ENCODE measurements at places on chromosomes 7 and 10. TPM values are rescaled to one million over a fixed set of nuclear protein-coding genes. Genes with fewer than 3 reads are reported as not detected.

GNG11 gene
- 37.4 TPM for total RNA-seq

FZD8 gene
- 4.9 TPM for total RNA-seq

GPR26 gene
- total RNA-seq: not detected

LLCFC1 gene
- not detected for total RNA-seq

SLC37A3 gene
- total RNA-seq: 29.6 TPM

KIAA1217 gene
- 2.5 TPM for total RNA-seq

SORCS1 gene
- total RNA-seq: not detected

NPY gene
- total RNA-seq: not detected

ANKMY2 gene
- 14.4 TPM for total RNA-seq

CCDC172 gene
- not detected for total RNA-seq

OSBPL3 gene
- total RNA-seq: 13.4 TPM

TTYH3 gene
- total RNA-seq: 56.3 TPM

Data from A549 treated with Mapracorat at 1 μM for 4 hours (cell line).